ENCODE measurements at places on chromosomes 13 and 19. TPM values are rescaled to one million over a fixed set of nuclear protein-coding genes. Genes with fewer than 3 reads are reported as not detected.

ZNF534 gene
- not detected for total RNA-seq

URAD gene
- total RNA-seq: not detected

NXNL1 gene
- not detected for total RNA-seq

DNA sequence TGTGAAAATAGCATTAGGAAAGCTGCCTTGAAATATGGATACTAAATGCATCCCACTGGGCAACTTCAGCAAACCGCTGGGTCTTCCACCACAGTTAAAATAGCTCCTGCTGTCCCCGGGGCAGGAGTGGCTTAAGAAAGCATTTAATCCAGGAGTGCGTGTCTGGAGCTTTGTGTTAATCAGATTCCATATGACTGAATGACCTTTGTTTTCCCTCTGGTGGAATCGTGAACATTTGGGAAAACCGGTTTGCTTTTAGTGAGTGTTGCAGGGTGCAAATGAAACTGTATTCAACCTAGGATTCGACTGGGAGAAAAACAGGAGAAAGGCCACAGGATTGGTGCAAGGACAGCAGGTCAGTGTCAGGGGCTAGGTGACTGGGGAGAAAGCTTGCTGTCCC, 237.6 kb upstream of the MAB21L1 start:
- peak; percentile 31 for DNase-seq

MCEMP1 gene
- total RNA-seq: not detected

GRCh38 chr13:32497589-32497988, 41.0 kb downstream of the N4BP2L2 start:
- DNase-seq: no peak

GRCh38 chr13:21228738-21229137, 52.3 kb downstream of the MRPL57 start:
- DNase-seq: no peak

DUS3L gene
- total RNA-seq: 18.6 TPM

DNA sequence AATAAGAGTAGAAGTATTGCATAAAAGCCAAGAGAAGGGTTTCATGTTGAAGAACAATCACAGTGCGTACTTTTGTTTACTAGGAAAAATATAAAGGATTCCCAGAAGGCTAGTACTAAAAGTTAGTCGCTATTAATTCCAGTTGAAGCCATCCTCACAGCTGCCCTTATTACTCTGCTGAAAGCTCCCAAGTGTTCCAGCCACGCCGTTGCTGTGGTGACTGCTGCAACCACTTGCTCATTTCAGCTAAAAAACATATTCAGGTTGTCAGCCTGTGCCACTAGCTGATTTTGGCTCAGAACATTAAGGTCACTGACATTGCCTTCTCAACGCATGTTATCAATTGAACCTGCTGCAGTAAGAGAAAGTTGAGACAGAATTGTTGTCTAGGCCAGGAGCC, 87.1 kb upstream of the FNDC3A start:
- DNase-seq: no peak

DNA sequence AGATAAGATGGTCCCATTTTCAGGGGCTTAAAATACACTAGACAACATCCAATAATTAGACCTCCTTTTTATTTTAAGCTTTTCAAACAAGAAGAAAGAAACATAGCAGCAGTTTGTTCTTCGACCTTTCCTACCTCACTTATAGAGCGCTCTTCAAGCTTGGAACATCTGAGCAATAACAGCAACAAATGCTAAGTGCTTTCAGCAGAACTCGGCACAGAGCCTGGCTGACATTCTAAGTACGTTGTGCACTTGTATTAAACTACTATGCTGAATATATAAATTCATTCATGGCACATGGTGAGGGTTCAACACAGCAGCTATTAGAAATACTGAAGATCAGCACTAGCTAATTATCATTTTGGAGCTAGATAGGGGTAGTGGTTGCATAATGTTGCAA, 256.1 kb upstream of the MAB21L1 start:
- DNase-seq: no peak

DNA sequence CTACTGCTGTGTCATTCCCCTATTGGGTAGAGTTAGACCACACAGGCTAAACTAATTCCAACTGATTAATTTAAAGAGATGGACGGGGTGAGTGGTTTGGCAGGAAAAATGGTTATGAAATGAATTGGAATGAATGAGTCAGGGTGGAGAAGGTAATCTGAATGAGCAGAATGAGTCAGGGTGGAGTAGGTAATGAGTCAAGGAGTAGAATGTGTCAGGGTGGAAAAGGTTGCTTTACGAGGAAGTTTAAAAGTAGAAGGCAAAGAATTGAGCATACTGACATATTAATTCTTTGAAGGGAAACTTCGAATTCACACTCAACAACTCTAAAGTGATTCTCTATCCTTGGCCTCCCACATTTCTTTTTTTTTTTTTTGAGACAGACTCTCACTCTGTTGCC, 12.7 kb upstream of the ZNF121 start:
- DNase-seq: peak; percentile 95

DNA sequence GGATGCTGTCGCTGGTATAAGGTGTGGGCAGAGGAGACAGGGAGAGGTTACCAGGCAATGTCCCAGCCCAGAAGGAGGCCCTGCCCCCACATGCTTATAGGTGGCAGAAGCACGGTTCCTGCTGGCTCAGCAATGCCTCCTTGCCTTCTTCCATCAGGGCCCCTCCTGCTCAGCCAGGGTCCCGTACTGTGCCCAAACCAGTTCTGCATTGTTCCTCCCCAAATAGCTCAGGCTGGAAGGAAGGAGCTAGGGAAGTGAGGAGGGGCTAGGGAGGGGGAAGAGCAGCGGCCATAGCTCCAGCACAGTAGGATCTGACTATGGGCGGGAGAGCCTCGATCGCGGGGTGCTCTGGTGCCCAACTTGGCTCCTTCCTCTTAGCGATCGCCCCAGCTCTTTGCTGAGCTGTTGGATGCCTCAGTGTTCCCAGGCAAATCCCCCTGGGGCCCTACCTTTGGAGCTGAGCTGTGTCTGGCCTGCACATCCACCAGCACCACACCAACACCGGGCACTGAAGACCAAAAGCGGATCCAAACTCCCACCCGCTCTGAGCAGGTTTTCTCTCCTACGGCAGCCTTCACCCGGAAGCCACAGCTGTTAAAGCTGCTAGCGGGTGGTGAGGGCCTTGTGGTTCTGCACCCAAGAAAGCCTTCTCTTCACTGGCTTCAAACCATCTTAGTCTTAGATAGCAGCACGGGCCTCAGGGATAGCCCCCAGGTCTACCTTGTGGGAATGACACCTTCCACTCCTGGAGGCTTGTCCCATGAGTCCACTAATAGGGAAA, 32.1 kb upstream of the PEPD start:
- DNase-seq: no peak

ZNF132 gene
- 4.3 TPM for total RNA-seq

IL11 gene
- 40.4 TPM for total RNA-seq

ATG4D gene
- total RNA-seq: 20.2 TPM

DNA sequence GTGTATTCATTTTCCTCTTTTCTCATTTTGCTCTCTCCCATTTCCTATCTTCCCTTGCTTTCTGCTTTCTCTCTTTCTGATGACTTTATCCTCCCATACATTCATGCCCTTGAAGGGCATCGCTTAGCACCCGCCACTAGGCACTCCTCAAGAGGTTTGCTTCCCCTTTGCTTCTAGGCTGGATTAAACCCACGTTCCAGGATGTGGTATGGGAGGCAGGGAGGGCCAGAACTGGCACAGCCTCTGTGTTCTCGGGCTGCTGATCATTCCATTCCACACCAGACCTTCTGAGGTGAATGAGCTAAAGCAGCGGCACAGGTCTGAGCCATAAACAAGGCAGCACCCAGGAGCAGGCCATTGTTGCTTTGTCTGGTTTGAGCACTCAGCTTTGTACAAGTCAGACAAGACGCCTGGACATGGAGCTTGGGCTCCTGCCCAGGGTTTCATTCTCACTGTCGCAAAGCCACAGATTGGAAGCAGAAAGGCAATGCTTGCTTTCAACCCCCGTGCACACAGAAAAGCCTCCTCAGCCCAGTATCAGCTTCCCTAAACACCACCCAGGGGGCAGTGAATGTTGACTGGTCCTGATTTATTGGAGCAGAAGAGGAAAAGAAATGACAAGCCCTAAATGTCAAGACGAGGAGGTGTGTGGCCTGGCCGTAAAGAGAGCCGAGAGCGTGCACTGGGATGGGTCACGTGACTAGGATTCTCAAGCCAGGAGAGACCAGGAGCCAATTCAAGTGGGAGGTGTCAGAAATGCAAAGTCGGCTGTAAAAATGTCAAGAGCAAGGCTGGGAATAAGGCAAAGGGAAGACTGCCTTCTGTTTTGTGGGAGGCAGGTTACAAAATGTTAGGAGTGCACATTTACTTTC, 218.0 kb upstream of the SERP2 start:
- peak; percentile 24 for DNase-seq

ZNF99 gene
- total RNA-seq: not detected

DNA sequence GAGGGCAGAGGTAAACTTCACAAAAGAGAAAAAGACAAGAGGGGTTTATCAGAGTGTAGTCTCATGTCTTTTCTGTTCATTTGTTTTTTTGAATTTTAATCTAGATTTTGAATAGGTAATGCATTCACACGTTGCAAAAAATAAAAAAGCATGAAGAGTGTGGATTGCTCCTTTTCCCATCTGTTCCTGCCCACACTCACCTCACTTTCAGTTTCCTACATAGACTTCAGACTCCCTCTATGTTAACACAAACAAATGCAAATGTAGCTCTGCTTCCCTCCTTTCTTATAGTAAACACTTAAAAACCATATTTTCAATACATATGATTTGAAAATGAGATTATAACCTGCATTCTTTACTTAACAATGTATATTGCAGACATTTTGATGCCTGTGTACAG, 20.3 kb downstream of the TNFSF13B start:
- no peak for DNase-seq

DNA sequence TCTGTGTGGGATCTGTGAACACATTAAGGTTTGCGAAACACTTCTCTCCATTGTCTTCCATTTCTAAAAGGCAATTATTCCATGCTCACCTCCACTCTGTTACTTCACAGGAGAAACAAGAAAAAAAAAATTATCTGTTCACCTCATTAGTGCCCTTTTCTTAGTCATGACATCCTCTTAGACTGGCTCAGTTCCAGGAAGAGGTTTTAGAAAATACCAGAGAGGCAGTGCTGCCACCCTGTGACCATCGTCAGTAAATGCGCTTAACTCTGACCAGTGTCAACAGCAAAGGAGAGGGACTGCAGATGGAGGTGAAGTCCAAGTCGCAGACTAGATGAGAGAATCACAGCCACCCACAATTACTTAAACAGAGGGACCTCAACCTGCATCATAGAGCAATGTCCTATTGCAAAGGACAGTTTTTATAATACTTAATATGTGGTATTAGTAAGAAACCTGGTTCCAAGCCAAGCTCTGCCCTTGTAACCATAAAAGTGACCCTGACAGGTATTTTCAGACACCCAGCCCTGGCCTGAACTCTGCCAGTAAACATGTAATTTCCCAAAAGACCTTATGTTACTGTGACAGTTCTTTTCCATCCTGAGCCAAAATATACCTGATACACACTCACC, 19.4 kb downstream of the CEACAM21 start:
- peak; percentile 87 for DNase-seq

- DNase-seq: no peak
Observed at GRCh38 chr13:26664286-26664685, 96.3 kb downstream of the GPR12 start.

- DNase-seq: peak; percentile 45
Observed at GRCh38 chr19:18915639-18916038, 3.5 kb downstream of the COPE start.

ZNF66 gene
- 1.6 TPM for total RNA-seq

KLK14 gene
- total RNA-seq: not detected

ATP4B gene
- total RNA-seq: not detected
